ENCODE measurements at places on chromosomes 12 and 14.

GRCh38 chr14:67436006-67436866 is 24.3 kb upstream of the PLEK2 start:
- DNase-seq = no peak

DNA sequence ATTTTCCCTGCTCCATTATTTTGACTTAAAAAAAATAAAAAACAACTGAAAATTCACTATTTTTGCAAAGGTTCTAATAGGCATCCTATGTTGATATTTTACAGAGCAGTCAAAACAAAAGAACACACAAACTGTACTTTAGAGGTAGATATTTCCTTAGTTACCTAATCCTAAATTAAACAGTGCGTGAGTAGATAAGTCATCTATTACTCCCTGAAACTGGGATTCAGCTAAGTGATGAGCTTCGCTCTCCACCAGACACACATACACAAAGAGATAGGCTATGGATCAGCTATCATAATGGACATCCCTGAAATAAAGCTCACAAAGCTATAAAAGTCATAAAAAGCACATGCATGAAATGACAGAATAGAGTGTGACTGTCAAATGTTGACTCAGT is 398.7 kb downstream of the SOX5 start:
- DNase-seq = no peak

- DNase-seq = no peak
Observed at GRCh38 chr14:77830692-77831091, 30.8 kb downstream of the ADCK1 start.

- no peak for DNase-seq
Observed at GRCh38 chr12:100474617-100475016, 951 bp downstream of the NR1H4 start.

DNA sequence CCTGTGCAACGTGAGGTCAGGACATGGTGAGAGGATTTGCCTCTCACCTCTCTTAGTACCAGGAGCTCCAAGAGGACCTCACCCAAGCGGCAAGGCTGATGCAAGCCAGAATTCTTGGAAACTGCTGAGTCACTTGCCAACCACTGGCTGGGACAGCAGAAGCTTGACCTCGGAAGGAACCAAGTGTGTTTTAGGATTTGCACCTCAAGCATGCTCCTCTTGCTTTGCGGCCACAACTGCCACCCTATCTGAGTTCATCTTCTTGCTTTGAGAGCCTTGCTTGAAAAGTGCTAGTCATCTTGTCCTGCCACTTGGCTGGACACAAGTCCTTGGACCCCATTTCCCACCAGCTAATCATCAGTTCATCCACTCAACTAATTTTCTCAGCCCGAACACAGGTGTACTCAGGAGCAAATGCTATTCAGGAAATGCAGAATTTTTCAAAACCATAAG is 195.8 kb downstream of the SLC25A21 start:
- no peak for DNase-seq
